ENCODE measurements at places on chromosomes 7 and 10.

- DNase-seq = no peak
Observed at GRCh38 chr7:2431260-2431867, 28.0 kb downstream of the CHST12 start.

DNA sequence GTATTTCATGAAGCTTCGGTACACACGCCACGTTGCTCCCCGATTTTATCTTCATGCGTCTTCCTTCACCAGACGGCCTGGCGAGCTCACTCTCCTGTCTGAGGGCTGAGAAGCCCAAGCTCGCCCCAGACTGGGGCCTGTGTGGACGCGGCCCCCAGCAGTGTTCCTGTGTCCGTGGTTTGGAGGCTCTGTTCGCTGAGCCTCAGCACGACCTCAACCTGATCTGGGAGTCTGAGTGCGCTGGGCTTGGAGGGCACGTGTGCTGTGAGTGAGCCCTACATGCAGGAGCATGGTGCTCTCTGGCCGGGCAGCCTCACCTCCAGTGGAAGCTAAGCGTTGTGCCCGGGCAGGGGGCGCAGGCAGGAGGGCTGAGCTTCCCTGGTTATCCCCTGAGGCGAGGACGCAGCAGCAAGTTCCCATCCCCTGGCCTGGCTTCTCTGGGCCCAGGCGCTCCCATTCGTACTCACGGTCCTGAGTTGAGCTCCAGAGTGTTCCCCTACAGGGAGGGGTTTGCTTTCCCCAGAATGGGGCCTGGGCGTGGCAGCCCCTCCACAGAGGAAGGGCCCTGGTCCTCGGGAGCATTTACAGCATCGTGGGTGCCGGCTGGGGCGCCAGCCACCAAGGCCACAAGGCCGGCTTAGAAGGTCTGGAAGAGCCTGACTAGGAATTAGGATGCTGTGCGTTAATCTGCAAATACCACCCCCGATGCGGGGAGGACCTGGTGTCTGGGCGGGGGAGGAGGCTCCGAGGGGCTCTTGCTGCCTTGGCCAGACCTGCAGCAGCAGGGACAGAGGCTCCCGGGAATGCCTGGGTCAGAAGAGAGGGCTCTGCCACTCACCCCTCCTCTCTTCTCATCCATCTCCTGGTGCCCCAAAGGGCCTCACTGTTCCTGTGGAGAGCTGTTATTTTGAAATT is 400.6 kb downstream of the DNAJB6 start:
- DNase-seq = no peak

DNA sequence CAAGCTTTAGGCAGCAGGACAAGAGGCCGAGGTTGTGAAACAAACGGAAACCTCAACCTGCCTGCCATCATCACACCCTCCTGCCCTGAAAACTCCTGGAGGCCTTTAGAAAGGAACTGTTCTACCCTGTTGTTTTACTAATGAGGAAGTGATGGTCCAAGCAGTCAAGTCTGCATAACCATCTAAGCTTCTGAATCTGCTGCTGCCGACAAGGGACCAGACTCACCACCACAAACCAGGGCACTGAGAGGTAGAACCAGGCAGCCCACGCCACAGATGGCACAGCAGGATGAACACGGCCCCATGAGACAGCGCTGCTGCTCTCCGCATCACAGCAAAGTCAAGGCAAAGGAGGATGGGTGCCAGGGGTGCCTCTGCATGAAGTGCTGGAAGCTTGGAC is 209.4 kb downstream of the CELF2 start:
- DNase-seq = no peak

DNA sequence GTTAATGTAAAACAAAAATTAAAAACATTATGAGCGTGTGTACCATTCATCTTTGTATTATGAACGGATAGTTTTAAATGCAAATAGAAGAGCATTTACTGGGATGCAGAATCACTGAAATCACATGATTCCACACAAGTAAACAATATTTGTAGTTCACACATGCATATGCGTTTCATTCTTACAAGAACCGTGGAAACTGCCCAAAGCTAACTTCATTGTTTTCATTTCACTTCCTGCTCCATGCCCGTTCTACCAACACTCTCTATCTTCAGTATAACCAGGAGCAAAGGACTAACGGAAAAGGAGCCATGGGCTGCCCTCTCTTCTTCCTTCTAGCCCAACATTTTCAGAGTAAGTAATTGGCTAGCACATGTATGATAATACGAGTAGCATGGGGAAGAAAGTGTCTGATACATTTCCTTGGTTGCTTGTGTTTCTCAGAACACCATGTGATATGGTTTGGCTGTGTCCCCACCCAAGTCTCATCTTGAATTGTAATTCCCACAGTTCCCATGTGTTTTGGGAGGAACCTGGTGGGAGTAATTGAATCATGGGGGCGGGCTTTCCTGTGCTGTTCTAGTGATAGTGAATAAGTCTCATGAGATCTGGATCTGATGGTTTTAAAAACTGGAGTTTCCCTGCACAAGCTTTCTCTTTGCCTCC is 38.8 kb downstream of the ZNF783 start:
- DNase-seq = no peak

DNA sequence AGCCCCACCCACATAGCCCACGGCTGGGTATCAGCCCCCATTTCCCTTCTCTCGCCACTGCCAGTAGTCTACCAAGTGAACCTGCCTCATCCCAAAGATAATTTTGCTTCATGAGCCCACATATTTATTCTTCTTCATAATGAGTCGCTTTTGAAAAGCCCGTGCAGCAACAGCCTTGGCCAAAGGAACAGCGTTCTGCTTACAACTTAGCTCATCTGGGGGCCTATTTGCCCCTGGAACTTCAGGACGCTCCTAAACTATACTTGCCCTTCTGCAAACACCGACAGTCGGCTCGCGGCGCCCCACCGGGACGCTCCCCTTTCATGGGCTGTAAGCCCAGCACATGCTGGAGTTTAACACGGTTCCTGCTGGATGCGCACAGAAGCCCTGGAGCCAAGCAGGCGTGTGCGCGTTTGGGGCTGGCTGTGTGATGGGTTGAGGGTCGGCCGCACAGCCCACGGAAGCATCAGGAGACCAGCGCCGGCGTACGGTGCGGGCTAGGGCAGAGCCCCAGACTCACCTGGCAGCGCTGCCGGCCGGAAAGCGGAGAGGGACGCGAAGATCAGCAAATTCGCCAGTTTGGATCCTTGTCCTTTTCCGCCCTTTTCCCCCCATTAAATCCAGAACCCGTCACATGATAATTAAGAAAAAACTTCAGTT is 370 bp downstream of the TMEM60 start:
- no peak for DNase-seq

GRCh38 chr7:30986738-30987137 is 23.0 kb downstream of the GHRHR start:
- DNase-seq = no peak

DNA sequence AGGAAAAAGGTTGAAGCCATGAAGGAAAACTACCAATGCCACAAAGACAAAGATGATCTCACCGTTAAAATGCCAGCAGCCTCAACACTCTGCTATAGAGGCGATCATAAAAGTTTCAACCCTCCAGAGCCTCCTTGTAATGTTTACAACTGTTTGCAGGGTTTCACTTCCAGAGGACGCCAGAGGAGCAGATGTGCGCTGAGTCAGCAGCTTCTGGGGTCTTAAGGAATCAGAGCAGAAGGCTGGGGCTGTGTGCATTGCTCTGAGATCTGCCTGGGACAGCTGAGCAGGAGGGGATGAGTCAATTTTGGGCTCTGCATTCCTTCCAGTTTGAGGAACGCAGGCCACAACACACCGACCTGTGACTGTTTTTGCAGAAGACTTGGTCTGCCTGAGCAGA is 98.3 kb downstream of the TMEM130 start:
- DNase-seq = peak; percentile 39

DNA sequence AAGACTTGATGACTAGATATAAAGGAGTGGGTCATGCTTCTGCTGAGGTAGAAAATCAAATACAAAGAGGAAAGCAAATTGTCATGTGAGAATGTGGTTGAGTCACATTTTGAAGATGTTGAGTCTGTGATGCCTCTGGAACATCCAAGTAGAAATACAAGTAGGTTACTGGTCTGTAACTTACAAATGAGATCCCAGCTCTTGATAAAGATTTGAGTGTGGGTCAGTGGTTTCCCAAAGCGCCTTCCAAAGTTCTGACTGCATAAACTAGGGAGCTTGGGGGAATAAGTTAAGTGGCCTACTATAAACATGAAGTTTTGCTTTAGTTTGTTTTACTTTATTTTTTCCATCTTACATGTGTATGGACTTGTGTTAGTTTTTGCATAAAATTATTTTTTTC is 144.3 kb upstream of the ETV1 start:
- DNase-seq = no peak

- no peak for DNase-seq
Observed at GRCh38 chr7:77783111-77783510, 15.1 kb downstream of the TMEM60 start.

- DNase-seq = no peak
Observed at GRCh38 chr7:137127806-137128205, 215.7 kb downstream of the PTN start.

DNA sequence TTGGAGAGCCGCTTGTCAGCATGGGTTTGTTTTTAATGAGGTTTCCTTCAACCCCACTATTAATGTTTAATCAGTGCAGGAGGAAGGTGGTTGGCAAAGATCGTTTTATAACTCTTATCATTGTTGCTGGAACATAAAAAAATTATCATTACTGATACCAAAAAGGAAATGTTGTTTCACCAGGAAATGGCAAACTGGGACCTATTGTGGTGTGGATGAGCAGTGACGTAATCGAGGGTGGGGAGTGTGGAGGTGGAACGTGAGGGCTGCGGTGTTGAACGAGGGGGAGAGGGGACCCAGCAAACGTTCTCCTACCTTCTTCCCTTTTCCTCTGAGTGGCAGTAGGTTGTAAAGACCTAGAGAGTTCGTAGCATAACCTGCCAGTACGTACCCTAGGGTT is 71.9 kb upstream of the TOMM7 start:
- DNase-seq = no peak

- no peak for DNase-seq
Observed at GRCh38 chr10:127423218-127423915, 125.7 kb upstream of the NPS start.

- DNase-seq = no peak
Observed at GRCh38 chr10:128156999-128157755, 31.0 kb upstream of the MKI67 start.

DNA sequence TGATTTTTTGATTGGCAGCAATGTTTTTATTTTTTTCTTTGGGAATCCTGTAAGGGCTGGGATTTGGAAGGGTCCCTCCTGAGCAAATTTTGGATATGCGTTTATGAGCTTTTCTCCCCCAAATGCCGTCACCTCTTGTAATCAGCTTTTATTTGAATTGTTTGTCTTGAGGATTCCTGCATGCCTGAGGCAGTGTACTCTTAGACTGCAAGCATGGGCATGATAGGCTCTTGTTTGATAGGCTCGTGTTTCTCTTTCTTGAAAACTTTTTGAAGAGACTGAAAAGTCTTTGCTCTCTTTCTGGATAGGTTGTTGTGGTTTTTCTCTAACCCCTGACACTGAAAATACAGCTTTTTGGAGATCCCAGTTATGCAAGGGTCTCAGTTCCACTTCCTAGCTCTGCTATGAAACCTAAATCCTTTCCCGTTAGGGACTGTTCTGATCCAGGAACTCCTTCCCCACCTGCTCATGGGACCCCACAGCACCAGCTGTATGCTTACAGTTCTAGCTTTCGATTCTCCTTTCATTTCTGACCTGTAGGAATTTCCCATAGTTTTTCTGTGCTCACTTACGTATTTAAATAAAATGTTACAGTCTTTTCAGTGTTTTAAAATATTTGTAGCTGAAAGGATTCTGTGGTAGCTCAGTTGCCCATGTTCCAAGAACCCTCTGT is 17.2 kb downstream of the TSPAN13 start:
- no peak for DNase-seq

- no peak for DNase-seq
Observed at GRCh38 chr7:8391353-8392062, 41.9 kb upstream of the NXPH1 start.

- DNase-seq = no peak
Observed at GRCh38 chr7:94183891-94184290, 179.7 kb upstream of the BET1 start.

GRCh38 chr7:112654322-112655216 is 135.6 kb downstream of the TMEM168 start:
- DNase-seq = no peak

DNA sequence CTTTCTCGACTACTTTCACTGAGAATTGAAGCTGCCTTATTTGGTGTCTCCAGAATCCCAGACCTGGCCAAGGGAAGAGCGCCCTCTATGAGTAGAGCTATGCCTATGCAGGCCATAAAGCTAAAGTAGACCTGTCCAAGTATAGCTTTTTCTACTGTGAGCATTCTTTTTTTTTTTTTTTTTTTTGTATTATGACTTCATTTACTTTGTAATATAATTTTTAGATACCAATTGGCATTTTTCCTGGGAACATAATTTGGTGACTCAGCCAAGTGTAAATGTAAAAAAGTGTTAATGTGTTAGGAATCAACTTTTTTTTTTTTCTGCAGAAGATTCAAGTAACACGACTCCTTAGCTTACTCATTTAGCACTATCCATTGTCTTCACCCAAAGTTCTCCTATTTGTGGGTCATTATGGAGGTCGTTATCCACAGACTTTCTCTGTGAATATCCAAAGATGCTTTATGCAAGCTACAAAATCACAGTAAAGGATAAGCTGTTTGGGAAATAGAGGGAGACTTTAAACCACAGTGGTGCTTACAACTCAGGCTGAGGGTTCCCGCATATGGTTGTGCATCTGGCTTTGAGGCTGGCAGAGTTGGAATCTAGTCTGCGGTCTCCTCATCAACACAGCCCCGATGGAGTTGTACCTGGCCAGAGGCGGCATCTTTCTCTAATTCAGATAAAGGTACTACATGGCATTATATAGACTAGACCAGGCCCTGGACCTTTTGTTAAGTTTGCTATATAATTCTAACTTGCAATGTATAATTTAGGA is 1040.2 kb upstream of the SORCS1 start:
- peak; percentile 5 for DNase-seq

GRCh38 chr10:130809761-130810515 is 501.6 kb downstream of the TCERG1L start:
- no peak for DNase-seq

GRCh38 chr7:92988941-92989545 is 128.7 kb downstream of the SAMD9 start:
- no peak for DNase-seq

DNA sequence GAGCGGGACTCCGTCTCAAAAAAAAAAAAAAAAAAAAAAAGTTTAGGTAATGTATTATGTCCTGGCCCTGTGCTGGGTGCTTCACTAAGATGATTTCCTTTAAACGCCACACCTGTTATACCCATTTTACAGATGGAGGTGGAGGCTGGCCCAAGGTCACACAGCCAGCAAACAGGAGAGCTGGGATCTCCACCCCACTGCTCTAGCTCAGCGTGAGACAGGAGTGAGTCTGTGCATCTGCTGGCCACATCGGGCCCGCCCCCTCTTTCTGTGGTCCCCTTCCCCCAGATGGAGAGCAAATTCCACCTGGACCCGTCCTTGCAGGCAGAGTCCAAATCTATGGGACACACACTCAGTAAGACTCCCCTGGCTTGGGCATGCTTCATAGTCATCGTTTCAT is 51.0 kb downstream of the LHPP start:
- no peak for DNase-seq

DNA sequence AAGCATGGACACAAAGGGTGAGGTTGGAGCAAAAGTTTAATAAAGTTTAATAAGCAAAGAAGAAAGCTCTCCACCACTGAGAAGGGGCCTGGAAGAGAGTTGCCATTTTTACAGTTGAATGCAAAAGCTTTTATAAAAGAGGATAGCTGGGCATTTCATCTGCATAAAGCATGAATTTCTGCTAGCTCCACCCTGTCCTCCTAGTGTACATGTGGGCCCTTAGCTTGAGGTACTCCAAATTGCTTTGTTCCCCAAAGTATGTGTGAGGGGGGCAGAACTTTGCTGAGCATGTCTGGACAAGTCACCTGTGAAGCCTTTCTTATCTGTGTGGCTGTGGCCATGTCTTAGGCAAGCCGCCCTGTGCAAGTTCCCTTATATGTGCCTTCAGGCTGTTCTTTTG is 22.6 kb upstream of the CROT start:
- DNase-seq = no peak

GRCh38 chr7:2440608-2441245 is 35.5 kb downstream of the GRIFIN start:
- no peak for DNase-seq
